ENCODE measurements at places on chromosomes 2 and 18.

GRCh38 chr18:55605733-55606338, 17.8 kb upstream of the TCF4 start:
- no peak for DNase-seq

DNA sequence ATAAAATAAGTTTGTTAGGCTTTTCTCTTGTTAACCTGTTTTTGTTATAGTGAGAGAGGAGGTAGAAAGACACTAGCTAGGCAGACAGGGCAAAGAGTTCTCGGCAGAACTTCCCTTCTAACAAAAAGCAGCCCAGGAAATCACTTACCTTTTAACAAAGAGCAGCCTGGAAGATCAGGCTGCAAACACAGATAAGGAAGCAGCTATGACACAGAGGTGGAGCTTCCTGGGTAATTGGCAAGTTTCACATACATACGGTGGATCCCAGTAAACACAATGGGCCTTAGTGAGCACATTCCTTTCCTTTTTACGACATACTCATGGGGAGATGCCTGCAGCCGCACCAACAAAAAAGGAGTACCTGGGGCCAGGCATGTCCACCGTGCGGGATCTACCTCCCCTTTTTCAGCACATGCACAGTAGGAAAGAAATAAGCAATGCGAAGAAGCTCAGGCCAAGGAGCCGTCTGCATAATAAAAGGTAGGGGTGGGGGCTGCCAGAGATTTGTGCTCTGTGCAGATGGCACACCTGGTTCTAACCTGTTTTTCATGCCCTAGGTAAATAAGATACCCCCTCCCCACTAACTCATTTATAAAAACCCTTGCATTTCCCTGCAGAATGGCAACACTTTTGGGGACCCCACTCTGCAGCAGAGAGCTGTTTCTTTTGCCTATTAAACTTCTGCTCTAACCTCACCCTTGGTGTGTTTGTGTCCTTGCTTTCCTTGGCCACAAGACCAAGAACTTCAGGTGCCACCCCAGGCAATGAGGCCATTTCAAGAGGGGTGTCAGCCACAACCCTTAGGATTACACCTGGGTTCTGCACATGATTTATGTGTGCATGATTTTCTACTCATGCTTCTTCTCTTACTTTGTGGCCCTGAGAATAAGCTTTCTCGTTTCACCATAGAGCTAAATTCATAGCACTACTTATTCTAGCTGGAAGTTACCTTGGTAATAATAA, 26.5 kb downstream of the MDH1 start:
- DNase-seq, result no peak

GRCh38 chr2:9310377-9310776, 103.8 kb downstream of the ASAP2 start:
- DNase-seq, result no peak

DNA sequence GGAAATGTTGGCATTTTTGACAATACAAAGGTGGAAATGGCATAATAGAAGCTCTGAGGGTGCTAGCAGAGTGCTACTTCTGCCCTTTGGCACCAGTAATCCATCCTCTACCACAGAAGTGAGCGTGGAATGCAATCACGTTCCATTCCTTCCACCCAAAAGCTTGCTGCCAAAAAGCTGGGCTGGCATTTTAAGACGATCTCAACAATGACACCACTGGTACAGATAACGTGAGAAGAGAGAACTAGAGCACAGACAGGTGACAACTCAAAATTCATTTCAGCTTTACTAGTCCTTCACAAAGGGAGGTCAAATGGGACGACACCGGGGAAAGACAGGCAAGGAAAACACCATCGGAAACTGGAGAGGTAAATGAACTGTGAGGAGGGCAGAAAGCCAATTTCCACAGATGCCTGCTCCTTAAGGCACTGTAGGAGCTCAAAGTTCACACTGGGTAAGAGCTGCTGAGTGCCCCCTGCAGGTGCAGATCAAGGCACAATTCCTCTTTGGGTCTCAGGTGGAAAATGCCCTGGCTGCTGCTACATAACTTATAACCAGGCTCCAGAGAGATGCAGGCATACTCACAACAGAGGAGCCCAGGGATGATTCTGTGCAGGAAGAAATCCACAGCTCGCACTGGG, 50.7 kb upstream of the RNU4ATAC start:
- DNase-seq, result peak; percentile 70

GRCh38 chr18:48023334-48024008, 93.0 kb upstream of the SMAD2 start:
- peak; percentile 65 for DNase-seq

DNA sequence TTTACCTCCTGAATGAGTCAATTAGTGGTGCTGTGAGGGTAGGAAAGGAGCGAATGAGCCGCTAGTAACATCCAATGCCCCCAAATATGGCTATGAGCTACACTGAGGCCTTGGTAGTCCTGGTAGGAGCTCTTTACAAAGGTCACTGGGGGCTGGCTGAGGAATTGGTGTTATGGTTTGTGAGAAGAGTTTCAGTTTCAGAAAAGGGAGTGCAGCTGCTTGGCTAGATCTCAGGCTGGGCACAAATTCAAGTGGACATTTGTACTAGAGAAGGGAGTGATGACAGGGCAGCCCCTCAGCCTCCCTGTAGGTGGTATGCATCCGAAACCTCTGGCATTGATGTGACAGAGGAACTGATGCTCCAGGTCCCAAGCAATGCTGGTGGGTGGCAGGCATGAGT, 13.9 kb upstream of the PAIP2B start:
- no peak for DNase-seq

DNA sequence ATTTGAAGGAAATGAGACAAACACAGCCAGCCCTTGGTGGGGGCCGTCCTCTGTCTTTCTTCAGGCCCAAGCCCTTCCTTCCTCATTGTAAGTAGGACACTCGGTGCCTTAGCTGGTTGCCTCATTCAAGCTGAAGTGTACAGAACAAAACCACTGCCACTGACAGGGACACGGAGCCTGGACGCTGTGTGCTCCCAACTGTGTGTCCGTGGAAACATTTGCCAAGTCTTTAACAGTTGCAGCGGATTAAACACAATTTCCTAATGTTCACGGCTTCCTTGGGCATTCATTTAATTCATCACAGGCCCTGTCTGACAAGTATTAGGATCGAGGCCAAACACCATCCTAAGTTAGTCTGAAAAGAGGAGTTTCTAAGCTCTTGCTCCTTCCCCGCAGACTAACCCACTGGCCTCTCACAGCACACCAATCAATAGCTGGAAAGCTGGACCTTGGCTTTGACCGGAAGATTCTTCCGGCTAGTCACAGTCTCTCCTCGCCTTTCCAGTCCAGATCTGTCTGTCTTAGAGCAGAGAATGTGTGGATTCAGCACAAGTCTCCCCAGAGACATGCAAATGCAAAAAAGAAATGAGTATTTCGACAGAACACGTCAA, 68.7 kb upstream of the ACSL3 start:
- DNase-seq, result no peak

DNA sequence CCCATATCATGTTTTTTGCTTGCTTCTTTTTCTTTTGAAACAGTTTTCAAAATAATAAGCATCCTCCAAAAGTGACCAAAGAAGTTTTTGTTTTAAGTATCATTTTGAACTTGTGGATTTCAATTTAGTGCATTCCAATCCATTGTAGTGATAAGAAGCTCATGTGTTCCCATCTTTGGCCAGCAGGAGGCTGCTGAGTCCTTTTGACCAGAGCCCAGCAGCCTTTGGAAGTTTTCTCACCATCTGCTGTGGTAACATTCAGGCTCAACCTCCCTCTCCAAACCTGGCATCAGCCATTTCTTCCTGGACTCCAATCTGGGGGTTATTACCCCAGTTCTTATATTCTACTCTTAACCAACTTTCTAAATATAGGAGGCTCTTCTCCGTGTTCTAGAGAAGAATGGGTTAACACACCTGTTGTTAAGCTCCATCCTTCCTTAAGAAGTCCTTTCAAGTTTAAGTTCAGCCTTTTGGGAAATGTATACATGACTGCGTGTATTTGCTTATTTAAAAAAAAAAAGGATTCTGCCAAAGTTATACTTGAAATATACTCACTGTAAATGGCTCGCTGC, 39.0 kb upstream of the MAL start:
- peak; percentile 68 for DNase-seq

- DNase-seq, result no peak
Measured at GRCh38 chr2:221443645-221444044, 128.5 kb downstream of the EPHA4 start.

DNA sequence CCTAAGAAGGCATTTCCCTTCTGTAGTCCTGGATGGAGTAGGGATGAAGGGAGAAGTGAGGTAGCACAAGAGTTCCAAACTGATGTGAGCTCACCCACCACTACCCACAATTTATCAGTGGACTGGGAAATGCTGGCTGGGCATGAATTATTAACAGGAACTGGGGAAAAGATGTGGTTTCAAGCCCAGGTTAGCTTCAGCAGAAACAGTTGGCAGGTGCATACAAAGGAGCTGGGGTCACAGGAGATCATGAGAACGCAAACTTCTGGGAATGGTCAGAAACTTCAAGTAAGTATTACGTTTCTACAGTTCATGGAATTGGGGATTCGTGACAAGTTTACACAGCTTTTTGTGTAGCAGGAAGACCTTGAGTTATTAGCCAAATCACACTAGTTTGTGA, 5.4 kb downstream of the CCDC141 start:
- no peak for DNase-seq

- DNase-seq, result no peak
Measured at GRCh38 chr2:227615906-227616305, 1.3 kb upstream of the SCYGR3 start.

- DNase-seq, result no peak
Measured at GRCh38 chr2:145203891-145204290, 684.0 kb upstream of the ZEB2 start.

- no peak for DNase-seq
Measured at GRCh38 chr18:49580279-49580678, 18.4 kb downstream of the LIPG start.

DNA sequence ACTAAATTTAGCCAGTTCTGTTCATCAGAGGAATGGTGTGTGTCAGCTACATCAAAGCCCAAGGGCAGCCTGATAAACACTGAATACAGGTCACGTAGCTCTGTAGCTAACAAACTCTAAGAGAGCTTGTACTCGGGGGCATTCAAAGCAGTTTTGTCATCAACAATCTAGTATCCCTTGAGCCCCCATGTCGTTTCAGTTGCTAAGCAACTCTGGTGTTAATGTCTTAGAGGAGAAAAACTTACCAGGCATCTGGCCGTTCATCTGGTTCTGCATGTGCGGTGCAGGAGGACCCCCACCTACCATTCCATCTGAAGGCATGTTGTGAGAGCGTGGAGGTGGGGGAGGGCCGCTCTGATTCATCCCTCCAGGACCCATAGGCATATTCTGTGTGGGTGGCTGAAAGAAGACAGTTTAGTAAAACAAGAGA, 33.1 kb downstream of the SS18 start:
- no peak for DNase-seq

- no peak for DNase-seq
Measured at GRCh38 chr2:48397846-48398245, 132.1 kb upstream of the STON1 start.

- no peak for DNase-seq
Measured at GRCh38 chr2:160551259-160551658, 57.7 kb upstream of the RBMS1 start.

GRCh38 chr18:39666541-39666940, 2100.9 kb upstream of the CELF4 start:
- no peak for DNase-seq

GRCh38 chr2:8116661-8117060, 565.2 kb upstream of the ID2 start:
- no peak for DNase-seq

GRCh38 chr2:224444021-224444420, 42.1 kb upstream of the FAM124B start:
- DNase-seq, result no peak

GRCh38 chr2:88690591-88691338, 708 bp upstream of the RPIA start:
- DNase-seq, result peak; percentile 71

- DNase-seq, result no peak
Measured at GRCh38 chr2:28401948-28402550, 9.4 kb downstream of the FOSL2 start.

- DNase-seq, result no peak
Measured at GRCh38 chr2:63078852-63079606, 28.4 kb downstream of the OTX1 start.

DNA sequence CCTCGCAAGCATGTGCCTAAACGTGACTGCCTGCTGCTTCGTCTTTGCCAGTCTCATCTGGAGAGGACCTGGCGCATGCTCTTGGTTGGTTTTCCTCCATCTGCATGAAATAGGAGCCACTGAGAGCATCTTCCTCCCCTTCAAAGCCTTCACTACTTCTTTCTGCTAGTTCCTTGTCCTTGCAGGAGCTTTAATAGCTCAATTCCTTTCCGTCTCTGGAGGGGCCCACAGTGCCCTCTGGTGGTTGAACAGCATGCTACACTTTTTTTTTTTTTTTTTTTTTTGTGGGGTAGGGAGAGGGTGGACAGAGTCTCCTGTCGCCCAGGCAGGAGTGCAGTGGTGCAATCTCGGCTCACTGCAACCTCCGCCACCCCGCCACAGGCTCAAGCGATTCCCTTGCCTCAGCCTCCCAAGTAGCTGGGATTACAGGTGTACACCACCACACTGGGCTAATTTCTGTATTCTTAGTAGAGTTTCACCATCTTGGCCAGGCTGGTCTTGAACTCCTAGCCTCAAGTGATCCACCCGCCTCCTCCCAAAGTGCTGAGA, 59.6 kb downstream of the SP110 start:
- peak; percentile 56 for DNase-seq

DNA sequence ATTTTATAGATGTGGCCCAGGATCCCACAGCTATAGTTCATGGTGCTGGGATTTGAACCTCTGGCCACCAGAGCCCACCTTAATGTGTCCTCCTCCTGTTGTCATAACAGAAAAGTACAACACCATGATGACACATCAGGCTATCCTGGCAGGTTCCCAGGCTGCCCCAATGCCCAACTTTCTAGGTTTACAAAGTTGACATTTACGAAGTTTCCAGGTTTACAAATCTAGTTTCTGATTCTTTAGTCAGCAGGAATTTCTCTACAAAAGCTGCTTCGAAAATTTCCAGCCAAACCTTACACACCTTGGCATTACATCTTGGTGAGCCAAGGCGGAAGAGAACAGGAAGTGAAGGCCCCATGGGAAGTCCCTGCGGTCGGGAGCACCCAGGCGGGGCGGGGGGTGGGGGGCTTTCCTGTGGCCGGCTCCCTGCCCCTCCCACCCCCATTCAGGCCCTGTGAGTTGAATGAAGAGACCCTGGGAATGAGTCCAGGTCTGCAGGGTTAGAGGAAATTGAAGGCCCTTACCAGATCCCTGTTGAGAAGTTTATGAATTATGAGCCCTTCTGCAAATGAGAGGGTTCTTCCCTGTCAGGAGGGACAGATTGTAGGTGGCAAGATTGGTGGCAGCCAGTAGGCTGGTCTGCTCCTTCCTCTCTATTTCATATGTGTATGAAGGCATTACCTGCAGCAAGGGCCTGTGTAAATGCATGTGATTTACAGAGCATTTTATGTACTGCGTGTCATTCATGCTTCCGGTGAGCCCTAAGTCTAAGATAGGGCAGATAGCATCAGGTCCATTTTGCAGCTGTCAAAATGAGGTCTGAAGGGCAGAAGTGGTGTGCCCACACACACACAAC, 11.1 kb upstream of the IL1RN start:
- DNase-seq, result no peak

Data from mucosa of descending colon (tissue), 3 donors.